ENCODE measurements at places on chromosomes 6 and 20. TPM values are rescaled to one million over a fixed set of nuclear protein-coding genes. Genes with fewer than 3 reads are reported as not detected.

Gene JPH2
- 5.3 TPM for total RNA-seq

Gene SLC52A3
- not detected for total RNA-seq

Gene TRIM40
- total RNA-seq: not detected

Gene TP53TG5
- not detected for total RNA-seq

Gene HSPA12B
- 5.0 TPM for total RNA-seq

Gene PI3
- not detected for total RNA-seq

Gene CST7
- not detected for total RNA-seq

Gene SLC17A9
- 5.0 TPM for total RNA-seq

Gene WFDC2
- not detected for total RNA-seq

Gene NKAPL
- 2.3 TPM for total RNA-seq

Gene SSTR4
- total RNA-seq: not detected

Gene EPPIN
- not detected for total RNA-seq

Gene KCNG1
- 28.1 TPM for total RNA-seq

Gene RWDD2A
- total RNA-seq: 3.2 TPM

Gene PDE10A
- total RNA-seq: 2.4 TPM

Gene SLC9A8
- 3.6 TPM for total RNA-seq

Gene GJA10
- total RNA-seq: not detected

Gene SLC12A5
- total RNA-seq: not detected

Gene DEF6
- total RNA-seq: 0.70 TPM

Gene PGC
- not detected for total RNA-seq
